Neural crest cell (in vitro differentiated cells): ENCODE measurements at places on chromosomes 12 and 14. TPM values are rescaled to one million over a fixed set of nuclear protein-coding genes. Genes with fewer than 3 reads are reported as not detected.

MYF6 gene
- total RNA-seq, result not detected in 2 replicates

ANO2 gene
- 1.9 and 2.0 TPM in 2 replicates for total RNA-seq

KRT86 gene
- not detected in 2 replicates for total RNA-seq

POMT2 gene
- 46.0 and 46.8 TPM in 2 replicates for total RNA-seq

LARP4 gene
- 58.0 and 64.6 TPM in 2 replicates for total RNA-seq

GNB3 gene
- 21.2 and 22.2 TPM in 2 replicates for total RNA-seq

HELB gene
- total RNA-seq, result 4.5 and 4.6 TPM in 2 replicates

LPAR5 gene
- total RNA-seq, result not detected in 2 replicates

GPD1 gene
- 0.16 and 0.49 TPM in 2 replicates for total RNA-seq

PLXNC1 gene
- 4.3 and 5.8 TPM in 2 replicates for total RNA-seq

ENDOU gene
- total RNA-seq, result not detected in 2 replicates

FSCB gene
- total RNA-seq, result not detected in 2 replicates

CLEC12A gene
- total RNA-seq, result not detected in 2 replicates

RPGRIP1 gene
- not detected in 2 replicates for total RNA-seq

KRT4 gene
- not detected in 2 replicates for total RNA-seq

PABPN1 gene
- 375 and 379 TPM in 2 replicates for total RNA-seq

- no peak for DNase-seq
Measured at GRCh38 chr12:47813511-47814196, 6.0 kb downstream of the HDAC7 start.

DNA sequence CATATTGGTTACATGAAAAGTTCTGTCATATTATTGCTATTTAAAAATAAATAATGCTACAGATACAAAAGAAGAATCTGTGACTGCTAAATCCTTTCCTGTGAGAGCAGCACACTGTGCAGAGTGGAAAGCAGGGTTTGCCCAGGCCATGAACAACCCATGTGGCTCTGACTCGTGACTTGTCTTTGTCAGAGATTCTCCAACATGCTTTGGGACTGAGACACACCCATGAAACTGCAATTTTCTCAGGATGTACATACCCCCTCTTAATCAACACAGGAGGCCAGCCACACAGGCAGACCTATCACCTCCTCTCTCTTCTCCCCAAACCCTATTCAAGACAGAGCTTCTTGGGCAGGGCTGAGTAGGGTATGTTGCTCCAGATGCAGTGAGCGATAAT lies 96.8 kb upstream of the NTF3 start:
- no peak for DNase-seq

DNA sequence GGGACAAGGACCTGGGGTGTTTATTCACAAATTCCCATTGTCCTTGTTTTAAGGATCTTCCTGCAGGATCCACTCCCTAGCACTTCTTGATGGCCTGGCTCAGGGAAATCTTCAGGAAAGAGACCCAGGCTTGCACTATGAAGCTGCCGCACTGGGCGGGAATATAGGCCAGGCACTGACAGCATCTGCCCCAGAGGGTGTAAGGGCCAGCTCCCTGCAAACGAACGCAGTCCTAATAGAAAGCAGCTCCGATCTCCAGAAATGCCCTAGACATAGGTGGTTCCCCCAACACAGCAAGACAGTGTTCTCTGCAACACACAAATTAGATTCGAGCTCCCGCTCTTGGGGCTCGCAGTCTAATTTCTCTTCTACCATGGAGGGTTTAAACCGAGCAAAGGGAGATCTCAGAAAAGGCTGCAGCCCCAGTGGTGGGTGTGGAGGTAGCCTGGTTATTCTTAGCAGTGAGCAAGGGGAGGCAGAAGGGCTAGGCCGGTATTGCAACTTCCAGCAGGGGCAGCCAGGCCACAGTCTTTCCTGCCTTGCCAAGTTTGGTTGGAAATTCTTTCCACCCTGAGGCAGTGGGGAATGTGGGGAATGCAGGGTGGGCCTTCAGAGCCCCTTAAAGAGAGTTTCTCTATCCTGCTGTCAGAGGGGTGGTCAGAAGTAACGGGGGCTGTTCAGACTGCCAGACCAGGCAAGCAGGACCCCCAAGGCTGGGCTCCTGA lies 16.1 kb upstream of the WSCD2 start:
- DNase-seq, result no peak

DNA sequence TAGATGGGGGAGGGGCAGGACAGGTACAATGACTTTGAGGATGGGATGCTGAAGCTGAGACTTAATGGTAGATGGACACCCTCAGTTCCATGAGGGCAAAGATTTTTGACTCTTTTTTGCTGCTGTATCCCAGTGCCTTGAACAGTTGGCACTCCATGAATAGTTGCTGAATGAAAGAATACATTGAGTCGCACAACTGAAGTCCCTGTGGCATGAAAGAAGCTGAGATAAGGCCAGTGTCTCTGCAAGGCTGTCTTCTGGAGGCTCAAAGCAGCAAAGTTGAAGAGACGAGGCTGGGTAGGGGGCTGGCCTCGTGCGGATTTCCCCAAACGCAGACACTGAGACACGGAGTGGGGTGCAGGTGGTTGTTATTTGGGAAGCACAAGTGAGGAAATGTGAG lies 179.3 kb downstream of the ADCK1 start:
- DNase-seq, result no peak

DNA sequence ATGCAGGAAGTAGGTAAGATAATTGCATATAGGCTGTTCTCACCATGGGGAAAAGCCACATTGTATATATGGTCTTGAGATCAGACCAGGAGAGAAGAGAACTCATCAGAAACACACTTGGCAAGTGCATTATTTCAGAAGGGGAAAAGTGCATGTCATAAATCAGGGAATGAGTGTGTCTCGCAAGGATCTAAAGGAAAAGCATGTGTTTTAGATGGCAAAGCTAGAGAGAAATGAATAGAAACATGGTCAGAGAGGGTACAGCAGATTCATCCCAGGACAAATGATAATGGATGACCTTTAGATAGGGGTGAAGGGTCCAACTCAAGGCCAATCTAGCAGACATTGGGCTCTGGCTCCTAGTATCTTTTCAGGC lies 230.2 kb upstream of the NAV3 start:
- no peak for DNase-seq

DNA sequence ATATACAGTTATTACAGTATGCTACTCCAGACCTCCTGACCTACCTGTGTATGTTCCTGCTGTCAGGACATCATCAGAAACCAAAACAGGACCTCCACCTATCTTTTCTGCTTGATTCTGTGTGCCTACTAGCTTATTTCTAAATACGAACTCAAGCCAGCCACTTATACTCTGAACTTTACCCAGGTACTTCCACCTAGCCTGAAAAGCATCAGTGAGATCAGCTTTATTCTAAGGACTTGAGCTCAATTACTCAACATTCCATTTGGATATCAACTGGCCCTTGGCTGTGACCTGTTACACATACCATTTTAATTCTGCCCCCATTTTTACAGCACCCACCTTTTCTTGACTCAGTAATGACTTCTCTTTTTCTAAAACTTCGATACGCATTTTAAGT lies 29.2 kb downstream of the TRIP11 start:
- no peak for DNase-seq

DNA sequence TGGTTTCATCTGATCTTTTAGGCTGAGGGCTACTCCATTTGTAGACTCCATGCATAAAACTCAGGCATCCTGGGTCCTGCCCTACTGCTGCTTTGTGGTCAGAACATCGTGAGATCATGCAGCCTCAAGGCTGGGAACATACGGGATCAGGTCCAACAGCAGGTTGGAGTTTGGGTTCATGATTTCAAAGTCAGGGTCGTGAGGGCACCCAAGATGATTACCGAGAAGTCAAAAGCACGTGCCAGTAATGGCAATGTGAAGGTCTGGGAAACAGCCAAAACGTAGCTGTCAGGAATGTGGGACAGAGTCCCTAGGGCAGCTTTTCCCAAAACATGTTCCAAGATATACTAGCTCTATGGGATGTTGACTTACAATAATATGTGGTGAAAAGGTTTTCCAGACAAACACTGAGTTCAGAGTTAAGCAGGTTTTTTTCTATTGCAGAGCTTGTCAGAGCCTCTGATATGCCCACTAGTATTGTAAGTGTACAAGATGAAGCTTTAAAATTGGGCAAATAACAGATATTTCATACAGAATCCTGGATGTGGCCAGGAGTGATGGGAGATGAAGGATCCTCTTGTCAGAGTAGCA lies 130.3 kb upstream of the DNM1L start:
- no peak for DNase-seq

DNA sequence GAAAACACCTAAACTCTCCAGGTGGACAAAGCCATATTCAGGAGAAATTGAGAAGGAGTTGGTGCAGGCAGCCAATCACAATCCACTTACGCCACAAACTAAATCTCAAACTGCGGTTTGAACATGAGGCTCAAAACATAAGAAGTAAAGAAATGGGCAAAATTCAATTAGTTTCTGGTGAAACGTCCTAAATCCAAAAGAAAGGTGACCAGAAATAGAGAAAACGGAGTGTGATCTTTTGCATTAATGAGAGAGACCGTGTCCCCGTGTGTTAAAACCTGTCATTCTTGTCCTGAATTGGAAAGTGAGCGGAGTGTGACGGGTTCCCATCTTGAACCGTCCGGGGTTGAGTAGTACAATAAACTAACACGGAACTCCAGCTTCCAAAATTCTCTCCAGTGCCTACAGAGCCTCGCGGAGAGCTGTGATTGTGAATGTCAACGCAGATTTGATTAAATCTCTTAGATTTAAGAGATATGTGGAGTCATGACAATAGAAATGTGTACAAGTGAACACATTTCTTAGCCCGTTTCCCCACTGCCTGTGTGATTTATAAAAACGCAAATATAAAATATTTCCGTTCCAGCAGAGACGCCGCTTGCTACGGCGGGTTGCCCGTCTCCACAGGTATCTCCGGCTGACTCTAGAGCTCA lies 595 bp upstream of the METAP2 start:
- DNase-seq, result no peak

- peak; percentile 48 for DNase-seq
Measured at GRCh38 chr12:57069523-57069922, 9.1 kb downstream of the NEMP1 start.

DNA sequence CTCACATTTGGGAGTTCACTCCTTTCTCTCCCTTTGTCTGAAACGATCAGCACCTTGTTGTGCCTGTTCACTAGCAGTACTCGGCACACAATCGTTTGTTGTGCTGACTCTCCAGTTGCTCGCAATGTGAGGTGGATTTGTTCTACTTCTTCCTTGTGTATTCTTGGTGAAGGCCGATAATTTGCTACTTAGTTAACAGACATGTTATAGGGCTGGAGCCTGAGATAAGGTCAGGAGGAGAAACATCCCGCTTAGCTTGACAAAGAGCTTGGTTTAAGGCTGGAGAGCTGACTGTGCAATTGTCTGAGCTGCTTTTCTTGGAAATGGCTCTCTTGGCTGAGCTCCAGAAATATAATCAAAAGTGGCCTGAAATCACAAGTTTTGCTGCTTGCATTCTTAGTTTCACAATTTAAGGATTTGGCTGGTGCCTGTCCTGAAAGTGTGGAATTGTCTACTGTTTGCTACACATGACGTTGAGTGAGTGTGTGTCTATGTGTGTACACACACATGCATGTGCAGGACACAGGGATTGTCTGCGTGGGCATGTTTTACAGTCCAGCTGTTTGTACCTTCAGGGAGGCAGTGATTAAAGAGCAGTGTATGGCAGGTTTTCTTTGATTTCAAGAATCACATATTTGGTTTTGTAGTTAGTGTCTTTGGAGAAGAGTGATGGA lies 77.7 kb downstream of the ARF6 start:
- DNase-seq, result no peak

DNA sequence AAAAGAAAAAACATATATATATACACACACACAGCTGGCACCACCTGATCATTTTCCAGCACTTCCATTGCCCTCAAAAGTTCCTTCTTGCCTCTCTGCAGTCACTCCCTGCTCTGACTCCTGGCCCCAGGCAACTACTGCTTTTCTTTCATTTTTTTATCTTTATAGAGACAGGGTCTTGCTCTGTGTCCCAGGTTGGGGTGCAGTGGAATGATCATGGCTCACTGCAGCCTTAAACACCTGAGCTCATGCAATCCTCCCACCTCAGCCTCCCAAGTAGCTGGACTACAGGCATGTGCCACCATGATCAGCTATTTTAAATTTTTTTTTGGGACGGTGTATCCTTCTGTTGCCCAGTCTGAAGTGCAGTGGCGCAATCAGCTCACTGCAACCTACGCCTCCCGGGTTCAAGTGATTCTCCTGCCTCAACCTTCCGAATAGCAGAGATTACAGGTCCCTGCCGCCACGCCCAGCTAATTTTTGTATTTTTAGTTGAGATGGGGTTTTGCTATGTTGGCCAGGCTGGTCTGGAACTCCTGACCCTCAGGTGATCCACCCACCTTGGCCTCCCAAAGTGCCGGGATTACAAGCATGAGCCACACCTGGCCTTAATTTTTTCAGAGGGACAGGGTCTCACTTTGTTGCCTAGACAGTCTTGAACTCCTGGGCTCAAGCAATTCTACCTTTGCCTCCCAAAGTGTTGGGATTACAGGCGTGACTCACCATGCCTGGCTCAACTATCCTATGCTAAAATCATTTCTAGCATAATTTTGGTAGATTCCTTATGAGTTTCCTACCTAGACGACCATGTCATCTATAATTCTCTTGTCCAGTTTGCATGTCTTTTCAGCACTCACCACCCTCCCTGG lies 7.8 kb downstream of the HSP90AA1 start:
- DNase-seq, result no peak

DNA sequence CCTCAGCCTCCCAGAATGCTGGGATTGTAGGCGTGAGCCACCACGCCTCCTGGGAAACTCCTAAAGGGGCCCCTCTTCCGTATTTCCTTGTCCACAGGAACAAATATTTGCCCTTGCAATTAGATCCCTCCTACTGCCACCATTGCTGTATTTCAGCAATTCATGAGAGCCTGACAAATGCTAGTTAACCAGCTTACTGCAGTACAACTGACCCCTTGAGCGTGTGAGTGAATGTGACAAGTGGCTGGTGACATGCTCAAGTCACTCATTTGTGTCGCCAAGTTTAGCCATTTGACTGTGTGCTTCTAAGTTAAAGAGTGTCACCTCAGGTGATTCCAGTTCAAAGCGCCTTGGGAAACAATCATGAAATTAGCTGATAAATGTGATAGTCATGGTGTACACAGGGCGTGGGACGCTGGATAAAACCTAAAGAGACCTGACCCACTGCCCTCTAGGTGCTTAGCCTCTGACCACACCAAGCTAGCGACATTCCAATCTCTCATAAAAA lies 56.1 kb upstream of the MAP1LC3B2 start:
- no peak for DNase-seq

DNA sequence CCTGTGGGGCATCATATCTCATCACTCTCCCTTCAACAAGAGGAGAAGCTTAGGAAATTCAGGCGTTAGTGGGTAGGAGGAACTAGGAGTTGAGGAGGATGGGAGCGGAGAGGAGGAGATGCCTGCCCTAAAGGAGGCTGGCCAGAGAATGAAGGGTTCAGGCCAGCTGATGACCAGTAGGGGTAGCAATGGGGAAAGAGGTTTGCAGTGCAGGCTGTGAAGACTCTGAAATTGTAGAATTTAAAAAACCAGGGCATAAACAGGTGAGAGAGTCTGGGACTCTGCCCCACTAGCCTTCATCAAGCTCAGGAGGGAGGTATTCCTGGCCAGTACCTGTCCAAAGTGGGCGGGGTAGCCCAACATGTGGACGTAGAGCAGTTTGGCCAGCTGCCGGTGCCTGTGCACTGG lies 809 bp downstream of the AP1G2 start:
- DNase-seq, result no peak

GRCh38 chr12:20520532-20520931 lies 152.2 kb downstream of the PDE3A start:
- DNase-seq, result no peak

- DNase-seq, result no peak
Measured at GRCh38 chr12:15546102-15546701, 223.9 kb downstream of the PTPRO start.
